ENCODE measurements at places on chromosomes 3 and 15.

DNA sequence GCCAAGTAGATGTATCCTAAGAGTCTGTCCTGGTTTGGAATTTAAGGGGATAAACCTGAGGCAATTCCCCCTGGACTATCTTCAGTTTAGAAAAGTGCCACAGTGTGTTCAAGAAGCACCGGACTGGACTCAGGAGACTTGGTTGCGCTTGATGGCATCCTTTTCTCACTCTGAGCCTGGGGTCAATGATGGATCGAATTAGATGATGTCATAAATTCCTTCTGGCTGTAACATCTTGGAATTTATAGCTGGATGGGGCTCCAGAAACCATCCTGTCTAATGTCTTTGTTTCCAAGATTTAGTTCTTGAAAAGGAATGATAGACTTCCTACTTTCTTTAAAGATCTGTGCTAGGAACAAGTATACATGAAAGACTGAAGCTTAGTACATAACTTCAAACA lies 280.6 kb downstream of the LPP start:
- DNase-seq = no peak

GRCh38 chr3:52090131-52090932 lies 34.0 kb upstream of the DUSP7 start:
- peak; percentile 96 for DNase-seq

- peak; percentile 55 for DNase-seq
These were observed 162.4 kb upstream of the TGFBR2 start for GRCh38 chr3:30443756-30444673.

DNA sequence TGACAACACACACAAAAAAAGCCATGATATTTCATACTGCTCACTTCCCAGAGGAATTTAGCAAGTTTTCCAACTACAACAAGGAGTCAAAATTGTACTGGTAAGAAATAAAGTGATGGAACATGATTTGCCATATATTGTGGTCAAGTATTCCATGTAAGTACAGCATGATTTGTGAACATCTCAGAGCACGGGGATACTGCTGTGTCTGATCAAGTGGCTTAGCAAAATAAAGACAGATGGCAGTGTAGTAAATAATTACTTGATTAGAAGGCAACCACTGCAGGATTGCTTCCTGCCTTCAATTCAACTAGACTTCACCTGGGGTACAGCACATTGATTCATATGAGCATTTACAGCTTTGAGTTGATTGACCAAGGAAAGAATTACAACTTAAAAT lies 51.6 kb upstream of the DUT start:
- DNase-seq = no peak

DNA sequence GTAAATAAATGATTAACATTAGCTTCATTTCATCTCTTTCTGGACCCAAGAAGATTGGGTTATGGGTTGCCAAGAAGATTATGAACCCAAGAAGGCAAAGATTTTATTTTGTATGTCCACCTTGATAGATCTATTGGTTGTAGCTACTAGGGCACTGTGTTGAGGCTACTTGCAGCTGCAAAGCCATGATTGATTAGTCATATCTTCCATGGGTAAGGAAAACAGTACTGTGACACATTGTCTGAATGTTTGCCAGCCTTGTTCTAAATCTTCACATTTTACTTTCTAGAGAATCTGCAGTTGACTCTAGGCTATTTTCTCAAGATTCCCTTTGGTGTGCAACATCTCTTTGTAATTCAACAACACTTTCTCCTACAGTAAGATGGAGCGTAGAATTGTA lies 229.2 kb upstream of the KCNH8 start:
- peak; percentile 3 for DNase-seq

DNA sequence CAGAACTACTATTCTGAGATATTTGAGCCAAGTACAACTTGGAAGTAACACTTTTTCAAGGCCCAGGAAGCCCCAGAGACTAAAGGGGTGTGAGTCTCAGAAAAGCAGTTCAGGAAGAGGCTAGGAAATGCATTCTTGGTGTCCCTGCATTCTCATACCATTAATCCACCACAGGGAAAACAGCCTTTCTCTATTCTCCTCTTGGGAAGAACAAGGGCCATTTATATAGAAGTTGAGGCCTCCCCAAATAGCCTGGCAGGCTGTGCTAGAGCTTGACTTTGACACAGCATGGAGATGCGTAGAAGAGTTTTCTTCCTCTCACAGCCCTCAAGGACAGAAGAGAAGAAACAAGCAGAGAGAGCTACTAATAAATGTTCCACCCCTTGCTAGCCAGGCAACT lies 5.5 kb upstream of the NR2C2 start:
- no peak for DNase-seq

- DNase-seq = no peak
These were observed 3.0 kb downstream of the PPM1L start for GRCh38 chr3:160758929-160759577.

DNA sequence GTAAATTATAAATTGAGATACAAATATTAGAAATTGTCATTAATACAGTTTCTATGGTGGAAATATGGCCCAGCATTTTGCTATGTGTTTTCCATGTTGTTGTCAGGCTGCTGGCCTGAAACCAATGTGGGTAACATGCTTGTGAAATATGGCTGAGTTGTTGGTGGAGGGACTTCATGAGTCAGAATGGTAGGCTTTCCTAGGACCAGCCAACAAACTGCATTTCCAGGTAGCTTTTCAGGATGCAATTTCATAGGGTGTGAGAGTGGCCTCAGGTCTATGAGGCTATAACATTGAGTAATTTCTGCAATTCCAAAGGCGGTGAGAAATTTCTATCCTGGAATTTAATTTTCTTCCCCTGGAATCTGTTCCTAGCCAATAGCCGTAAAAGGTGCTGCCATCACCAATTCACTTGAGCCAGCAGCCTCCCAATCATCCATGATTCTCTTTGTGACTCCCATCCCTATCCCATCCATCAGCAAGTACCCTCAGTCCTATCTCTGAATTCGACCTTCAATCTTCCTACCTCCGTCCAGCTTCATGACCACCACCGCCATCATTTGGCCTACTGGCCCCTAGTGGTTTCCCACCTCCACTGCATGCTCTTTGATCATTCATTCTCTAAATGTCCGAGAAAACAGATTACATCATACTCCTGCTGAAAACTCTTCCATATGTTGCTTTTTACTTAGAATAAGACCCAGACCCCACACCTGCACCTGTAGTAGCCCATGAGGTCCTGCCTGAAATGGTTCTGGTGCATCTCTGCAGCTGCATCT lies 276.6 kb upstream of the CFAP20DC start:
- DNase-seq = no peak

- peak; percentile 47 for DNase-seq
These were observed 70.0 kb downstream of the UBE3A start for GRCh38 chr15:25368850-25369249.

All from astrocyte of the hippocampus (primary cell).